Stimulated activated CD4-positive, alpha-beta T cell treated with anti-CD3 and anti-CD28 coated beads, Interleukin-1b, Interleukin-23, amount 100 ng/mL, for 4 hours (primary cell): ENCODE measurements at places on chromosomes 2 and 18.

DNA sequence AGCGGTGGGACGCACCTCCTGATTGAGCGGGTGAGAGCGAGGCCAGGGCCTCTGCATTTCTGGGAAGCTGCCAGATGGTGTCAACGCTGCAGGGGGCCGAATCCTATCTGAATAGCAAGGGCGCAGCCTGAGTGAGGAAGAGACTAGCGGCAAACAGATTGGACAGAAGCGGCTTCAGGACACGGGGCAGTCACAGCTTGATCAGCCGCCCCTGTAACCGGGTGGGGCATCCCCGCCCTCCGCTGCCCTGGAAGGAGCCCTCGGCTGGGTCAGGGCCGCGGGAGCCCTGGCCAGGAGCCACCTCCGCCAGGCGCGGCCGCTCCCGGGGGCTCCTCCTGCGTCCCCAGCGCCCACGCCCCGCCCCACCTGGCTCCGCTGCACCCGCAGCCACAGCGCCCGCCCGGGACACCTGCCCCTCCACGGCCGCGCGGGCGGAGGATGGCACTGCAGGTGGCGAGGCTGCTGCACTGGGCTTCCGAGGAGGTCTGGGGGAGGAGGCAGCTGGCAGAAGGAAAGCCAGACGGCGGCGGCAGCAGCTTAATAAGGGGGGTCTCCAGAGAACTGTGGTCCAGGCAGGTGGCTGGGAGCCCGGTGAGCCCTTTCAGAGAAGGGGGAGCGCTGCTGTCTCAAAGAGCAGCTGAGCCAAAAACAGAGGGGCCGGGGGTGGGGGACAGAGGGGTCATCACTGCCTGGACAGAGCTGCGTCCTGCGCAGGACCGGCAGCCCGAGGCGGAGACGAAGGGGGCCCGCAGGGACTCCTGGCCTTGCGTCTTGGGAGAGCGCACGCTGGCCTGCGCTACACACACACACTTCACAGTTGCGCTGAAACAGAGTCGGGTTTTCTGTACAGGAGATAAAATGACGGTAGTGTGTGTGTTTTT is 18.8 kb upstream of the SOX11 start:
- no peak for DNase-seq

- DNase-seq = no peak
Measured at GRCh38 chr2:127618551-127619202, 27.3 kb upstream of the GPR17 start.

- no peak for DNase-seq
Measured at GRCh38 chr2:109214651-109215371, 85.8 kb downstream of the SH3RF3 start.

DNA sequence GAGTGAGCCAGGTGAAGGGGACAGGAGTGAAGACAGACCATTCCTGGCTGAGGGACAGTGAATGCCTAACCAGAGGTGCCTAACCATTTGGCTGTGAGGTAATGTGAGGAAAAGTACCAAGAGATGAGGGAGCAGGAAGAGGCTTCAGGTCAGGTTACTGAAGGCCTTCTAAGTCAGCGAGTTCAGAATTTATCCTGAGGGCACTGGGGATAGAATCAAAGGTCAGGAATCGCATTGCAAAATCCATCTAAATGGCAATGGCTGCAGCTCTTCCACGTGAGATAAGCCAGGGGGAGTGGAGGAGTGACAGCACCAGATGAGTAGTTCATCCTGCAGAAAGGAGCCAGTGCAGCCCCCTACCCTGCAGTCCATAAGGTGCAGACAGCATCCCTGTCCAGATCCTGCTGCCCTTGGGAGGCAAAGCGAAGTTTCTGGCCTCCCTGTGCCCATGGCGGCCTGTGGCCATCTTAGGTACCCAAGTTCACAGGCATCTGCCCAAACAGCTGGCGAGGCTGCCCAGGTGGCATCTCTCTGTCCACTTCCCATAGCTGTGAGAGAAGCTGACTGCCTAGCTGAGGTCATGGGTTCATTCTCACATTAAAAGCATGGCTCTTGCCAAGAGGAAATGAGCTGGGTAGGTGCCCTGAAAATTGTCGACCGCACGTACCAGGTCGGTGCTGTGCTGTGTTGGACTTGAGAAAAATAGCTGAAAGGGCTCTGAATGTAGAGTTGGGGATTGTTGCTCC is 49.5 kb downstream of the CYP27C1 start:
- DNase-seq = no peak

GRCh38 chr18:38957736-38958135 is 1392.1 kb upstream of the CELF4 start:
- no peak for DNase-seq
